ENCODE measurements at places on chromosomes 6 and 20. TPM values are rescaled to one million over a fixed set of nuclear protein-coding genes. Genes with fewer than 3 reads are reported as not detected.
A peak's percentile ranks its signal among the peaks of the same experiment; 100 is the strongest.

GRCh38 chr20:49603209-49603627, 35.3 kb upstream of the PTGIS start:
- no peak for DNase-seq

DNA sequence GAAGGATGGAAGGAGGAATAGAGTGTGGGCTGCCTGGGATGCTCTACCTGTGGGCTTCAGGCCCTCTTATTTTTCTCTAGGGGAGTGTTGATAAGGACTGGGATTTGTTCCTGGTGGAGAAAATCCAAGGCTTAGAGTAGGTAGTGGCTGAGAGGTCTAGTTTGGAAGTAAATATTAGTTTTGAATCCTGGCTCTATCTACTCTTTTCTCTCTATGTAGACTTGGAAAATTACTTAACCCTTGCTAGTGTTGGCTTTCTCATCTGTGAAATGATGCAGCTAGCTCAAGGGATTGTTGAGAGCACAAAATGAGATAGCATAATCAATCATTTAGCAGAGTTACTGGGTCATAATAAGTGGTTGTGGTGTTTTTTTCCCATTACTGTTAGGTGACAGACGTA, 102.7 kb upstream of the MLIP start:
- no peak for DNase-seq

DNA sequence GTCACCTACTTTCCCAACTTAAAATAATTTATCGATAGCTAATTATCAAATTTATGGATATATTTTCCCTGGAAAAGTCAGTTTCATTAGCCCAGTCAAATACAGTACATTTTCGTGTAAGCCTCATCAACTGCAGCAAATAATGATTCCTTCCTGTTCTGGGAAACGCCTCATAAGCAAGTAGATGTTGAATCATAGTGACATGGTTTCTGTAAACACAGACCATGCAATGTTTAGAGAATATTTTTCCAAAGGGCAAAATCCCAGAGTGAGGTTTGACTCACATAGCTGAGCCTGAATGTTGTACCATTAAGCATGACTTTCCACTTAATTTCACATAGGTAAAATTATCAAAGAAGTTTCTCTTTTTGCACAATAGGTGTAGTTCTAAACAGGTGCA, 16.7 kb upstream of the VNN1 start:
- DNase-seq, result peak; percentile 57

DNA sequence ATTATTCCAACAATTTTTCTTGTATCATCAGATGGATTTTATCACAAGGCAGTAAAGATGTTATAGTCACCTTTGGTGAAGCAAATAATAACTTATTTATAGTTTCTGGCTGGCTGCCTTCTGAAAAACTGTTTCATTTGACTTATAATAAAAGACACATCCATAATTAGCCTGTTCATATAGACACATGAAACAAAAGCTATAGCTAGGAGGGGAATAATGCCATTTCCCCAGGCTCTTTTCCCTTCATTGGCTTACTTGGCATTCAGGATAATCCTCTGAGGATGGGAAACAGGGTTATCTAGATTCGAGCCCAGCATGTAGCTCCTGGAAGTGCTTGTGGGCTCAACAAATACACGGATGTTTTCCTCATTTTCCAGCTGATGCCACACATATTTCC, 17.5 kb downstream of the MMP24 start:
- no peak for DNase-seq

DNA sequence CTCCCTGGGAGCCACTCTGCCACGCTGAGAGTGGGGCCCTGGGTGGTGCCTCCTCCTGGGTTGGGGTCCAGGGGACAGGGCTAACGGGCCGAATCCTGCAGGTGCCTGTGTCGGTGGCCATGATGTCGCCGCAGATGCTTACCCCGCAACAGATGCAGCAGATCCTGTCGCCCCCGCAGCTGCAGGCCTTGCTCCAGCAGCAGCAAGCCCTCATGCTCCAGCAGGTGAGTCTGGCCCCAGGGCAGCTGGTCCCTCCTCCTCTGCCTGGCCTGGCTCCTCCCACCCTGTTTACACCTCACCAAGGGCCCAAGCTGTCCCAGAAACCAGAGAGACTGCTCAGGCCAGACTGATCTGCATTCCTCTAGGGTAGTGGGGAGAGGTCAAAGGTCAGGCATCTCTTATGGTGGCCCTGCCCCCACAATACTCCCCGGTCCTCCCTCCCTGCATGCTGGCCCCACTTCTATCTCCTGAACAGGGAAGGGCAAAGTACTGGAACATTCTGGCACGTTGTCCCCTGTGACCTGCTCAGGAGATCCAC, 38.6 kb downstream of the FOXP4 start:
- no peak for DNase-seq

C6orf141 gene
- total RNA-seq, result not detected

SPATA2 gene
- total RNA-seq, result 2.8 TPM

TRIM10 gene
- total RNA-seq, result not detected

DNA sequence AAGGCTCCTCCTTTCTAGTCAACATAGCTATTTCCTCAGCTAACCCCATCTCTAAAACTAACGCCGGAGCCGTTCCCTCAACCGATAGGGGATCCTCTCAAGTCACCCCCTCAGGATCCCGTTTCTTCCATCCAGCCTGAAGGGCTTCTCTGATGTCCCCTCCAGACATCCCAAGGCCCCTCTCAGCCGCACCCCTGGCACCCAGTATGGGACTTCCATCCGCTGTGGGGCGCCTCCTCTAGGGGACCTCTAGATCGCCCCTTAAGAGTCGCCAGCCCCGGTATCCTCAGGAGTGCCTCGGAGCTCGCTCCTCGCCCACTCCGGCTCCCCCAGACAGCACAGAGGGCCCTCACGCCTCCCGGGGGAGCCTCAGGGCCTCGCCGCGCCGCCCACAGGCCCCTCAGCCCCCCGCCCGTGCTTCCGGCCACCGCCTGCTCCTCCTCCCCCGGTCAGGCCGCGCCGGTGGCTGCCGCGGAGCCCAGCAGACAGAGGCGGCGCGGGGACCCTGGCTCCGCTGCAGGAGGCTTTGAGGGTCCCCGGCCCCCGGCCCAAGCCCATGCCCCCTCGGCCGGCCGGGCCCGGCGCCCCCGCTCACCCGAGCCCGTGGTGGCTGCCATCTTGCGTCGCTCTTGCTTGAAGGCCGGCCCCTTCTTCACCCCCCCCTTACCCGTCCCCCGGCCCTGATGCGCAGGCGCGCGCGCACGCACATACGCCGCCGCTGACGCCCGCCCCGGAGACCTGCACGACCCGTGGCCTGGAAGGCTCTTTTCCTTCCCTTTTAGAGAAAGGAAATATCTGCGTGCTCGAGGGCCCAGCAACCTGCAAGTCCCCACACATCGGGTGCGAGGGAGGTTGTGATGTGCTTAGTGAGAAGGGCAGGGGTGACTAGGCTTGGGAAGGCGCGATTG, at the start of gene UBE2V1:
Gene UBE2V1, minus strand, starts transcription at position 639 of the 908 bp plus-strand sequence. Its CDS starts 22 bp downstream, at position 617.
- DNase-seq, result peak; percentile 83

ADGB gene
- total RNA-seq, result not detected

GRCh38 chr6:28474441-28475219, 31.3 kb upstream of the ZSCAN23 start:
- peak; percentile 81 for DNase-seq

GRCh38 chr6:72616406-72617015, 5.4 kb upstream of the KCNQ5 start:
- DNase-seq, result no peak

SLC4A11 gene
- total RNA-seq, result 2.1 TPM

SDCBP2 gene
- total RNA-seq, result 3.2 TPM

DNA sequence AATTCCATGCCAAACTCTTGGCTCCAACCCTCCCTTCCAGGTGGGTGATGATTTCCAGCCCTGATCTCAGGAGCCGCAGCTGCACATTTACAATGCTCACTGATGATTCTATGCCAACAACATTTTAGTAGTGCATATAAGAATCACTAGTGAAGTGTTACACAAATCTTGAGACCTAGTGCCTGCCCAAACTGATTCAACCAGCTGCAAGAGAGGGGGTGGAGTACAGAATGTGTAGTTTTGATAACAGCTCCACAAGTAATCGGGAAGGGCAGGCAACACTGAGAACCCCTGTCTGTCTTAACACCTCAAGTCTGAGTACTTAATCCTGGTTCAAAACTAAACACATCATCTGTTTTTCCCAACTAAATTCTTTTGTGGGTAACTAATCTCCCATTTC, 91.7 kb downstream of the PRDM1 start:
- no peak for DNase-seq

DNA sequence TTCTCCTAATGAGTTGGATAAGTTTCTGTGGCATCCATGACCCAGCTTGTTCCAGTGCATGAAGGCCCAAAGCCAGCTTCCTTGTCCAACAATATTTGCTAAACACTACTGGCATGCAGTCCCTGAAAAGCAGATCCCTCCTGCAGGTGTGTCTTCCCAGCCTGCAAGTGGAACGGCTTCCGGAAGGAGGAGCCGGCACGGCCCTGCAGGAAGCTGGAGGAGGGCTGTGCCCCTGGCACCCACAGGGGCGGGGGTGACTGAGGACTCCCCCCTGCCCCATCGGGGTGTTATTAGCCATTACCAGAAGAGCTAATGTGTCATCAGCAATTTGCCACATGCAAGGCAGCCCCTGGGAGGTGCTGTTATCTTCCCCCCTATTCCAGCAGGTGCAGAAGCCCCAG, 27.4 kb downstream of the NPEPL1 start:
- no peak for DNase-seq

RSPO4 gene
- not detected for total RNA-seq

TNFRSF6B gene
- total RNA-seq, result not detected

DNA sequence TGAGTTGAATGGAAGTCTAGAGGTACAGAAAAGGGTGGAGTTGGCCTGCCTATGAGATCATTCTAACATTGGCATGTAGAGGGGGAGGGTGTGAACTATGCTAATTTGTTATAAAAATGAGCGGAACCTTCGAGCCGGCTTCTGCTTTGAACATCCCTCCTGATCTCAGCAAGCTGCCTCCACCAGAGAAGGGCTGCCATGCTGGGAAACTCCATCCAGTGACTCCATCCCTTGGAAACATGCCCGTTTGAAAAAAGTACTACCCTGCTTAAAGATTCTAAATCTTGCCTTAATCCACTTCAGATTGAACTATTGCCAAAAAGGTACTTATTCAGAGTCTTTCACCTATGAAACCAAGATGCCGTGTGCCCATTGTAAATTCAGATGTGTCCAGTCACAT, 43.6 kb upstream of the TMEM170B start:
- peak; percentile 30 for DNase-seq

- no peak for DNase-seq
These were observed 39.5 kb upstream of the REV3L start for GRCh38 chr6:111522393-111523020.

CD164 gene
- 86.0 TPM for total RNA-seq

CALHM4 gene
- not detected for total RNA-seq

Measured in Caki2 (cell line).